ENCODE measurements at places on chromosomes 16 and 17.

- no peak for DNase-seq
Observed at GRCh38 chr17:17682293-17682736, 1.1 kb downstream of the RAI1 start.

- no peak for DNase-seq
Observed at GRCh38 chr17:52244689-52245088, 86.2 kb upstream of the CA10 start.

GRCh38 chr17:12637015-12637414, 28.7 kb upstream of the MYOCD start:
- DNase-seq = no peak

- DNase-seq = no peak
Observed at GRCh38 chr17:55038291-55038690, 69.7 kb downstream of the STXBP4 start.

GRCh38 chr17:75096082-75096625, 8.4 kb downstream of the SLC16A5 start:
- no peak for DNase-seq

All from vagina (tissue), 2 donors.